ENCODE measurements at places on chromosomes 1 and 21.

DNA sequence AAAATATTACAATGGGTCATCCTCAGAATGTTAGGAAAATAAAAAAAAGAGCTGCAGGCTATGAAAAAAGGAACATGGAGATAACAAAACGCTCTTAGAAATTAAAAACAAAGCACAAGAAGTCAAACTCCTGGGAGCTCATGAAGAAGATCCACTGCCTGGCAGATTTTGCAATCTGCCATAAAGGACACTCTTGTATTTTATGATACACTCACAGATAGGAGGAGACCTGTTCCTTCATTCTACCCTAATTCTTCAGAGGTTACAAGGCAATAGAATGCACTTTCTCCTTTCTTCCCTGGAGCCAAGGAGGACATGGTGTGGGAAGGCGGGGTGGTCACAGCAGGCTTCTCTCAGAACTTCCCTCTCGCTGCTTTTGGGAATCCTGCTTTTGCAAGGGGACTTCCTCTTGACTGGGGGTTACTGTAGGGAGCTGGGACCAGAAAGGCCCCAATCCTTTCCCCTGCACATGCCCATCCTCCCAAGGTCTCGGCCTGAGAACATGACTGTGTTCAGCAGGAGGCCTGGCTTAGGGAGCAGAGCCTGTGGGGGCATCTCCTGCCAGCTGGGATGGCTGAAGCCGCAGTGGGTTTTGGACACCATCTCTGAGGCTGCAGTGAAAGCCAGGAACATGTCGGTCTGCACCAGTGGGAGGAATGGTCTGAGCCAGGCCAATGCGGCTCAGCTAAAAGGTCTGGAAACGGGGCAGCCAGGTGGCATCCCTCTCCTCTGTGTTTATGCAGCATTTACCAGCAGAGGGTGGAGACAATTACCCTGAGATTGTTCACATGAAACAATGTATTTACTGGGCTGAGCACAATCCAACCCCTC is 44.8 kb downstream of the GPR161 start:
- DNase-seq: no peak

DNA sequence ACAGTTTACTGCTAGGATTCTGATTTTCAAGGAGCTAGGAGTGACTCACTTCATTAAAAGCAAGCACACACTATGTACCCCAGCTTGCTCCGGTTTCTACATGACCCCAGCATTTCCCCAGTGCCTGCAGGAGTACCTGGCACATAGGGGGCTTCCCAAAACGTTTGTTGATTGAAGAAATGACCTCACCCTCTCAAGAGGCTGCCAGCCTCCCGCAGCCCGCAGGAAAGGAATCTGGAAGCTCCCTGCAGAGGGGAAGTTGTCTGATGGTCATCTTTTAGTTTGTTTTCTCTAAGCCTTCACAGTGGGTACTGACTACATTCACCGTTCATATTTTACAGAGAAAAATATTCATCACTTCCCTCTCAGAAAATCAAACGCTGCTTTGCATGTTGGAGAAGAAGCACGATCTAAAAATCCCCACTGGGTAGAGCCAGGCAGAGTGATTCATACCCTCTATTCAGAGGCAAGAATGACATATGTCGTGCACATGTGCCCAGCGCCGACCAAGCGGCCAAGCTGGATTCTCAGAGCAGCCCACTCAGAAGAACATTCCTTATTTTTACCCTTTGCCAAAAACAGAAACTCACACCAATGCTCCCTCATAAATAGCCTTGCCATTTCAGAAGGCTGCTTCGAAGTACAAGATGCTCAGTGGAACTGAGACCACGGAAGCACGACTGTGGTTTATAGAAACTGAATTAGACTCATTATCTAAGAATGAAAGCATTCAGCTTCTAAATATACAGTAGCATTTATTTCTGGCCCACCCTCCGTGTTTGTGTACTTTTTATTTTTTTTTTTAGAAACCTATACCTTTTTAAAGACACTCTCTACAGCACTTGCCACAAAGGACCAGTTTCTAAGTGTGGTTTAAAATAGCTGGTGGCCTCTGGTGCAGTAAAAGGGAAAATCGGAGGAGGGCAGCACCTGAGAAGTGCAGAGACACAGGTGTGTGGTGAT is 143.2 kb downstream of the MIS18A start:
- no peak for DNase-seq

DNA sequence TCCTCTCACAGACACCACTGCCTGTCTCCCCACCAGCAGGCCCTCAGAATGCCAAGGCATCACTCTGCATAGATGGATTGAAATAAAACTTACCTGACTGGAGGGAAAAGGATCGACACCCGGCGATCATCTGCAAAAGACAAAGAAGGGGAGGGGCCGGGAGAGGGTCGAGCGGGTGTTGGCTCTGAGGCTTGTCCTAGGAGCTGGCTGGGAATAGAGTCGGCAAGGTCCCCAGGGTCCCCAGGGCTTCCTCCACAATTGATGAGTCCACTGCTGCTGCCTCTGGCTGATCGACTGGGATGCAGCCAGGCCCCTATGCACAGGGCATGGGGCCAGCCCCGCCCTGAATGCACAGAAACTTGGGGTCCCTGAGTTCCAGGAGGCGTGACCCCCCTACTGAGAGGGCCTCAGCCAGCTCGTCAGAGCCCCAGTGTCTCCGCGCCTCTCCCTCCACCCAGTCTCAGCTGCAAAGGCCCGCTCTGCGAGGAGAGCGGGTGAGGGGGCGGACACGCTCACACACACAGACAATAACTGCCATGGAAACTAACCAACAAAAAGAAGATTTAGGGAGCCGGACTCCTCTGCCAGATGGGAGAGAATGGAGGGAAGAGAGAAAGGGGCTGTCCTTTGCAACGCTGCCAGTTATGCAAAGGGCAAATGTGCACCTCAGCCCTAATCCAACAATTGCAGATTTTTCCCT is at the start of gene KLHDC8A:
Gene KLHDC8A (minus strand): TSS at position 483 of the 700 bp plus-strand sequence. CDS start 13,318 bp downstream, outside the sequence.
- no peak for DNase-seq

DNA sequence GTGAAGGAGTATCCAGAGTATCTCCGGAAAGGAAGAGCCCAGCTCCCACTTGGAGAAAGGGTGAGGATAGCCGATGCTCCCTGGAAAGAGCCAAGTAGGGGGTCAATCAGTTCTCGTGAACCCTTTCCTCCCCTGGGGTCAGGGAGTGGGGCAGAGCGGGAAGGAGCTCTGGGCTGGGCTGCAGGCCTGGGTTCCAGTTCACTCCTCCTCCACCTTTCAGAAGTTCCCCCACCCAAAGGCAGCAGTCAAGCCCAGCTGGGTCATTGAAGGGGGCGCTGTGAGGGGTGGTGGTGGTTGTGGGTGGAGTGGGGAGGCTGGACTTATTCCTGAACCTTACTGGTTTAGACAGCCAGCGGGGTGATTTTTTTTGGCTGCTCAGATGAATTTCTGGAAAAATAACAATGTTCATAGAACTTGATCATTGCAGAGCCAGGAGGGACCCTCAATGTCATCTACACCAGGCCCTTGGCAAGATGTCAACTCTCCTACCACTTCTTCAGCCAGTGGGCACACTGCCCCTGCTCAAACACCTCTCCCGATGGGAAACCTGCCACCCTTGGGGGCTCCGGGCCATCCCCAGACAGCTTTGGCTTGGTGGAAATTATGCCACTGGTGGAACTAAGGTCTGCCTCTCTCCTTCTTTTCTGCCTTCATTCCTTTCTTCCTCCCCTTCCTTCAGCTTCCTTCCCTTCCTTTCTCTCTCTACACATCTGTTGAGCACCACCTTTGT is 235.8 kb downstream of the TRABD2B start:
- DNase-seq: no peak

GRCh38 chr1:208510192-208510952 is 266.2 kb upstream of the PLXNA2 start:
- DNase-seq: no peak
